DMS153 (cell line): ENCODE measurements at places on chromosomes 11 and 22.

DNA sequence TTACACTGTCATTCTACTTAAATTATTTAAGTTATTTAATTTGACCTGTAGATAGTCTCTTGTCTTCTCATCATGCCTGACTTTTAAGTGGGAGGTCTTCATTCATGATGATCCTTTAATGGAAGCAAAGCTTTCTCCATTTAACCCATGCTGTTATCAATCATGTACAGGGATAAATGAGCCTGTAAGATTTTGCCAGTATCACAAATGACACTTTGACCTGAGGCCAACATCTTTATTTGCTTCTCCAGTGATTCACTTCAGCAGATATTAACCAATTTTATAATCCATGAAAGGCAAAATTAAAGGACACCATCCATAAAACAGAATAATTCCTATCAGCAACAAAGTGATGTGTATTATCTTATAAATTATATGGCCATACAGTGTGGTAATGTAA is 7.7 kb downstream of the CCDC73 start:
- no peak for DNase-seq

DNA sequence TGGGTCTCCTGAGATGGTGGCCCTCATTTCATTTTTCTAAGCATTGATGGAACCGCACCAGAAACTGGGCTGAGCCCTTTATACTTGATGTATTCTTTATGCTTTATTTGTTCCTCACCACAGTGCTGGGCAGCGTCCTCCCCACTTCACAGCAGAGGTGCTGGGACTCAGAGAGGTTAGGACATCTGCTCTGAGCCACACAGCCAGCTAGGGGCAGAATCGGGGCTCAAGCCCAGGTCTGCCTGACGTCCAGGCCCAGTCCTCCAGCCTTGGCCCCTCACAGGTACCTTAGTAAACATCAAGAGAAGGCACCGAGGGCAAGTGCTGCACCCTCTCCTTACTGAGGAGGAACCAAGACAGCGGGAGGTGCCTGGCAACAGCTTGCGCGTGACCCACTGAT is 20.2 kb upstream of the SHISAL1 start:
- DNase-seq: no peak

DNA sequence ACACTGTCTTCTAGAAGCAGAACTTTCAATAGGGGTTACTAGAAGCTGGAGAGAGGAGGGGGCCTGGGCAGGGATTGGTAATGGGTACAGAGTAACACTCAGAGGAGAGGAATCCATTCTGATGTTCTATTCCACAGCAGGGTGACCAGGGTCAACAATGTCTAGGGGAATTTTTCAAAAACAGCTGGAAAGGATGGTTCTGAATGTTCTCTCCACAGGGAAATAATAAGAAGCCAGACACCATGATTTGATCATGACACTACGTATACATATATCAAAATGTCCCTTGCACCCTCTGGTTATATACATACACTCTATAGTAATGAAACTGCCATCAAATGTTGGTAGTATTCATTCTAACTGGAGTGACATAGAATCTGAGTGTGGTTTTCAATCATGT is 111.2 kb upstream of the TOP3B start:
- no peak for DNase-seq

- peak; percentile 69 for DNase-seq
These were observed 17.7 kb downstream of the HTR3A start for GRCh38 chr11:113992459-113993110.

GRCh38 chr11:9972989-9973388 is 309.1 kb downstream of the SWAP70 start:
- no peak for DNase-seq

- DNase-seq: no peak
These were observed 60.4 kb downstream of the TRAF6 start for GRCh38 chr11:36449561-36450096.

DNA sequence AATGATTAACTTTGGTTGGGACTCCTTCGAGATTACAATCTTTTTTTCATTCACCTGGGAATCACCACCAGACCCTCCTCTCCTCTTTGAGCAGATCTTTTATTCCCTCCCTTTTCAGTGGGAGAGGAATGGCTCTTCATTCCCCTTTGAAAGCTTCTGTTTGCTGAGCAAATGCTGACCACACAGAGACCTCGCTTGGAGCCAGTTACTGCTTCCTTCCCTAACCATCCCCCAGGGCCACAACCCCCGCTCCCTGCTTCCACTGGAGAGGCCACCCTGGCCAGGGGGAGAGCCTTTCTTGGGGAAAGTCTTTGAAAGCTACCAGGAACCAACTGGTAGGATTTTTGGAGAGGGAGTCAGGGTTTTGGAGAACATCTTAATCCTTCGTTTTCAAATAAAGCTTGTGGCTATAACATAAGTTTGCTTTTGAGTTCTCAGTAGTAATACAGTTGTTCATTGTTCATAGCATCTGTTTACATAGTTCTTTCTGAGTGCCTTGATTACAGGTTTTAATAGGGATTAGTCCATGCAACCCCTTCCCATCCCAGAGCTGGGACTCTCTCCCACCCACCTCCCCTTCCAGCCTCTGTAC is 138.4 kb downstream of the DBX1 start:
- peak; percentile 10 for DNase-seq

GRCh38 chr11:85772695-85773094 is 38.2 kb downstream of the SYTL2 start:
- DNase-seq: no peak

GRCh38 chr11:131190446-131190845 is 180.0 kb upstream of the NTM start:
- no peak for DNase-seq

- no peak for DNase-seq
These were observed 12.2 kb downstream of the OR8D1 start for GRCh38 chr11:124301548-124301947.

DNA sequence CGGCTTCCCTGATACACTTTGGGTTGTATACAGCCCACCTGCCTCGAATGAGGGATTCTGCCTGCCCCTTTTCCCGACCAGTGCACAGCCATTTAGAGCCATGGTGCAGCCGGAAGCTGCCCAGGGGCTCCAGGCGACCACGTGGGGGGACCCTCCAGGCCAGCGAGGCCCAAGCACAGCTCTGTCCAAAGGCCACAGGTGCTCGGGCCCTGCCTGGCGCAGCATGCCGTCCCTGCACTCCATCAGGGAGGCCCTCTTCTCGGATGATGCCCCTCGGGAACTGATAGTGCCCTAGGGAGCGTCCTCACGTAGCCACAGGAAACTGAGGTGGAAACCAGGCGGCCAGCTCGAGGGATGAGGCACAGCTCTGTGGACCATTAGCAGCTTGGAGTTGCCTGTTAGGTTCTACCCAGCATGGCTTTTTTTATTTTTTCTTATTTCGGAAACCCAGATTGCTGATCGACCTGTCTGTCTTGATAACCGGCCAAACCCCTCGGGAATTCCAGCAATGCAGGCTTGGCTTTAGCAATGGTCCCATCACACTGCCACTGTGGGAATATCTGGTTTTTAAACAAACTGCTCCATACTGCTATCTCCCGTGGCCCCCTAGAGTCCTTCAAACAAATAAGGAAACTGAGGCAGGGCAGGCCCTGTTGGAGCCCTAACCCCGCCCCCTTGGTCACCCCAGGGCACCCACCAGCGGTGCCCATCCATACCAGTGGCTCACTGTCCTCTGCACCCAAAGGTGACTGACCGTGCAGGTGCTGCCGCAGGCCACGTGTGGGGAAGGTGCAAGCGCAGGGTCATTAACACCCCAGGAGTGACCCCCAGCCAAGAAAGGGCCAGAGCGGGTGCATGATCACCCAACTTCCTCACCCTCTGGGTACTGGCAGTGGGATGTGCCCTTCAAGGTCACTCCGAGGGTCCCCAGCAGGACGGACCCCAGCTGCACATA is 8.0 kb downstream of the ANO1 start:
- DNase-seq: no peak

GRCh38 chr11:32861850-32862577 is 30.6 kb upstream of the QSER1 start:
- DNase-seq: no peak

DNA sequence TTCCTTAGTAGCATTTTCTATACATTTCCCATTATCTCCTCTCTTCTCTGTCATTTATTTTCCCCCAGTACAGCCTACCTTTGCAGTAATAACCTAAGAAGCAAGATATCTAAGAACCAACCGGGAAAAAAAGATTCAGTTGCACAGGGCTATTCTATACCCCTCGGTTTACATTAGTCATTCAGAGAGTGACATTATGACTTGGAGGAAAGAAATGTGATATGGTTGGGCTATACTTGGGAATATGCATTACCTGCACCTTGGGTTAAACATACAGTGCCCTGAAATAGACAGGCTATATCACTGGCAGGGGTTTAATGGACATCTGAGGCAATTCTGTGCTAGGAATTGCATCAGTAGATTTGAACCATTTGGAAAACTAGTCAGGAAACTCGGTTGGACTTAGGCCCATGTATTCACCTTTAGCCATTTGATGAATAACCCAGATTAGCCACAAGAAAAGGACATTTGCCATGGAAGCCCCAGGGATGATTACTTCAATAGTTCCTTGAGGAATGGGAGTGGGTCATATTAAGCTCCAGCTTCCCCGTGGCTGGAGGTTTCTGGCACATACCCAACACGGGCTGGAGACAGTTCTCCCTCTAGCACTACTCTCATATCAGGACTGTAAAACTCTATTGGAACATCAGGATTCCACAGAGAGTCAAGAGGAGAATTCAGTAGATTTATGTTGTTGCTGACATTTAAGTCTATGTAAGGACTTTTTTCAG is 973.2 kb downstream of the NTM start:
- no peak for DNase-seq

DNA sequence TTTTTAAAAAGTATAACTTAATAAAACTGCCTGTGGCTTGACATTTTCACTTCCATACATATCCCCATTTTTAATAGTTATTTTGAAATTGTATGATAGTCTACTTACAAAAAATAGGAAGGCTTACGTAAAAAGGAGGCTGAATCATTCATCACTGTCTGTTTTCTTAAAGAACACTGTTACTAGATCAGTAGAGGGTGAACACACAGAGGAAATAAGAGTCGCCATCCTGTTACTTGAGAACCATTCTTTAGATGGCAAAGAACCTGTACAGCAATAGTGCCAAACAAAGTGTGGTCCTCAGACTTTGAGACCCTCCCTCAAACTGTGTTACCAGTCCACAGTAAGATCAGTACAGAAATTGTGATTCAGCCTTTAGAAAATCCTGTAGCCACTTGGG is 180.7 kb downstream of the PGR start:
- no peak for DNase-seq

DNA sequence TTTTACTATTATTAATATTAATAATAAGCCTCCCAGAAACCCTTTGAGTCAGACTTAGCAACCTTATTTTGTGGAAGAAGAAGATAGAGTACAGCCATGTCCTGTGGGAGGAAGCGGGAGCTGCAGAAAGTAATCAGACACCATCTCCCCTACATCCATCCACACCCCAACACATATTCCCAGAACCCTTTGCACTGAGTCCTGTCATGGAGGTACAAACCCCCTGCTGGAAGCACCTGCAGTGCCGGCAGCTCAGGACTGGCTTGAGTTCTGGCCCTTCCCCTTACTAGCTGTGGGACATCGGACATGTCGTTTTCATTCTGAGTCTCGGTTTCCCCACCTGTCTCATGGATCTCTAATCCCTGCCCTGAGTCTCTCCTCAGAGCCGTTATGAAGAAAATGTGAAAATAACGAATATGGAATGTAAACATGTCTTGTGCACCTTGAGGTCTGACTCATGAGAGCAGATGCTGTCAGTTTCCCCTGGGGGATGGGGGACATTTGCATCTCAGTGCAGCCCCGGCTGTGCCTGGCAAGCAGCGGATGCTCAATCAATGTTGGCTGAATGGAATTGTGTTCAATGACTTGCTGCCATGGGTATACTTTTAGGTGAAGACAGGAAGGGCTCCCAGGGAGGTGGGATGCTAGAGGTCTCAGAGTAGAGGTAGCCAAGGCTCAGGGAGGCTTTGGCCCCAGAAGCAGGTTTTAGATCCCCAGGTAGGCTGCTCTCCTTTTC is 45.4 kb downstream of the TP53I11 start:
- no peak for DNase-seq

DNA sequence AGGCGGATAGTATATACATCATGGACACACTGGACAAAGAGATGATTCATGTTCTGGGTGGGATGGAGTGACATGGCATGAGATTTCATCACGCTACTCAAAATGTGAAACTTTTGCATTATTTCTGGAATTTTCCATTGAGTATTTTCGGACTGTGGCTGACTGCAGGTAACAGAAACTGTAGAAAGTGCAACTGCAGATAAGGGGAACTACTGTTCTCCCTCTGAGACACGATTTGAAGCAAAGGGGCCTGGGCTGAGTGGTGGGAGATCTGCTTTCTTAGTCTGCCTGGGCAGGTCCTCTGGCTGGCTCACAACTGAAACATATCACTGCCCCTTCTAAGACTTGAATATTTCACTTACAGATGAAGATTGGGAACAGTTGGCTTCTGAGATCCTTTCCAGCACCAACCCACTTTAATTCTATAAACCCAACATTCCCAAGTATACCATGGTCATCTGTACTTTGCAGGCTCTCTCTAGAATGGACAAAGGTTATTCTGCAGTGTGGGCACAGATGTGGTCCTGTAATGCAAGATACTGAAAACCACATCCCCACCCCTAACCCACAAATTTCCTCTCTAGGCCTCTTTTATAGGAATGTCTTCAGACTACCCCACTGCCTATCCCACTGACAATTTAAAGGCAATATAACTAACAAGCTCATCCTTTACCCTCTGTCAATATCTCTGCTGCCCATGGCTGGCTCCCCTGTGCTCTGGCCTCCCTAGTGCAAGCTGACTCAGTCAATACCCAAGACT is 121.1 kb downstream of the KCNC1 start:
- no peak for DNase-seq

- DNase-seq: no peak
These were observed 1.8 kb downstream of the SYT7 start for GRCh38 chr11:61578819-61579675.

- no peak for DNase-seq
These were observed 43.2 kb downstream of the ME3 start for GRCh38 chr11:86629045-86629706.

DNA sequence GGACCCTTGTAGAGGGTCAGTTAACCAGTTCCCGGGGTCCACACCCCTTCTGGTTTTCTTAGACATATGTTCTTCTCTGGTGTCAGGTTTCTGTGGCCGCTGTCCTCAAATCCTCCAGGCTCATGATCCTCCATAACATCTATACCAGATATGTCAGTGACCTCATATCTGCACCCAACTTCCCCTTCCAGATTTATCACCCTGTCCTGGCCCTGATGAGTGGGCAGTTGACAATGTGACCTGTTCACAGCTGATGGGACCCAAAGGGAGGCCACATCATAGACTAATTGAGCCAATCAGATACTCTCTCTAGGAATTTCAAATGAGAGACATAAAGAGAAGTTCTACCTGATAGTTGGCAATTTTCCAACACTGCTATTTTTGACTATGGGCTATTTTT is 5.1 kb downstream of the DKK3 start:
- no peak for DNase-seq

GRCh38 chr11:110376711-110377324 is 52.9 kb upstream of the FDX1 start:
- DNase-seq: peak; percentile 72

GRCh38 chr22:38704654-38705234 is 1.0 kb upstream of the GTPBP1 start:
- no peak for DNase-seq
